NCI-H1048 (cell line): ENCODE measurements at places on chromosomes 16 and 17.

DNA sequence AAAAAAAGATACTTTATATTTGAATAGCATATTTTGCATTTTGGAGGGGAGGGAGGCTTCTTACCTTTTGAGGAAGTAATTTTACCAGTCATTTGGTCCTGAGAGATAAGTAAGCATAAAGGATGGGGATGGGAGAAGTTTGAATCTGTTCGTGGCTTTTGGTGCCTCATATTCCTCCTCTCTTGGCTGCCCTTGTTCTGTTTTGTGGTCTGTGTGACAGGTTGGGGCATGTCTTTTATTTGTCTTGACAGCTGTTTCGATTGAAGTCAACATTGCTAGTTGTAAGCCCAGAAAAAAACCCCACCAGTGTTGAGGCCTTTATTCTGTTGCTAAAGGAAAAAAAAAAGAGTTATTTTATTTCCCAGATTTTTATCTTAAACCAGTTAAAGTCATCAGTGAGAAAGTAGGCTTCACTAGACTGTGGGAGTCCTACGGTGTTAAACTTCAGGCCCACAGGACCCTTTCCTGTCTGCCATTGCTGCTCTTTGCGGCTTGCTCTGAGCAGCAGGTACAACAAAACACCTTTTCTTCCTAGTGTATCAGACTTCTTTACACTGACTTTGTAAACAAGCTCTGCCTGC, 11.4 kb downstream of the SLC7A6 start:
- no peak for DNase-seq

- no peak for DNase-seq
Observed at GRCh38 chr17:58944166-58944565, 162.5 kb downstream of the TRIM37 start.

DNA sequence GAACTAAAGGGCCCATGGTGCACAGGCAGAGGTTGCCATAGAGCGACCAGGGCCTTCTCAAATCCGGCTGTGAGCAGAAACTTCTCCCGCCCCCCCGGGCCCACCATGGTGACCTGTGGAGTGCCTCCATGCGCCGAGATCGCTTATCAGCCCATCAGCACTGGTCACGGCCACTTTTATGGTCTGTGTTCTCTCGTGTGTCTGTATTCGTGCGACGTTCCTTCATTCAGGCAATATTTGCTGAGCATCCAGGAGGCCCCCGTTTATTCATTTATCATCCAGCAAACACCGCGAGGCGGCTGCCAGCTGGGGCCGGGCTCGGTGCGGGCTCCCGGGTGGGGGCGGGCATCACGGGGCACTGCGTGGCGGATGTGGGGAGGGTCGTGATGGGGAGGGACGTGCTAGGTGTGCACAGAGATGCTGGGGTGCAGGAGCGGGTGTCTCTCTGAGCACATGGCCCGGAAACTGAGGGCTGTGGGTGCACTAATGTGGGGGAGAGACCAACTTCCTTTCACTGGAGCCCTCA, 88.0 kb upstream of the CBX4 start:
- no peak for DNase-seq

DNA sequence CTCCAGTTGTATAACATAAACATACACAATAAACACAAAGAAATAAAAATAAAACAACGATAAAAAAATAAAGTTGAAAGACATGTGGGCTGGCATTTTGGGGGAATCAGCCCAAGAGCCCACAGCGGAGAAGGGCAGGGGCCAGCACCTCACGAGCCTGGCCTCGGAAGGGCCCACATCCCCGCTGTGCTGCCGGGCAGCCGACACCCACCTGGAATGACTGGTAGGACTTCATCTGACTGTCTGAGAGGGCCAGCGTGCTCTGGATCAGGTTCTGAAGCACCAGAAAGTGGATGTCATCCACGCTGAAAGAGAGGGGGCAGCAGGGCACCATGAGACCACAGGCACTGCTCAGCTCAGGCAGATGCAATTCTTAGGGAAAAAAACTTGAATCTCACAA, 73.5 kb downstream of the GTF3C1 start:
- DNase-seq, result no peak

GRCh38 chr16:17245776-17246175, 225.0 kb downstream of the XYLT1 start:
- no peak for DNase-seq

DNA sequence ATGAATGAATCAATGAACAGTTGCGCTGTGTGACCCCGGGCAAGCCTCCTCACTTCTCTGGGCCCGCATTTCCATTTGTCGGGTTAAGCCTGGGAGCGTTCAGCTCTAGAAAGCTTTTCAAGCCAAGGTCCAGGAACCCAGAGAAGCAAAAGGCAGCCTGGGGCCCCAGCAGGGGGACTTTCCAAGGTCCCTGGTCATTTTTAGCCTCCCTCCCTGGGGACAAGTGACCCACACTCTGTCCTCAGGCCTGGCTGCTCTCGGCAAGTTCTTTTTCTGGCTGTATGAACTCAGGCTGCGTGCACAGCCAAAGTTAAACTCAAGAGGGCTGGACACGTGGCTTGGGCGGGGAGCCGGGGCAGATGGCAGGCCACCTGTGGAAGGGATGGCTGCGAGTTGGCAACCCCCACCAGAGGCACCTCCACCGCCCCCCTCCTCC, 41.4 kb upstream of the CIBAR2 start:
- DNase-seq, result no peak

DNA sequence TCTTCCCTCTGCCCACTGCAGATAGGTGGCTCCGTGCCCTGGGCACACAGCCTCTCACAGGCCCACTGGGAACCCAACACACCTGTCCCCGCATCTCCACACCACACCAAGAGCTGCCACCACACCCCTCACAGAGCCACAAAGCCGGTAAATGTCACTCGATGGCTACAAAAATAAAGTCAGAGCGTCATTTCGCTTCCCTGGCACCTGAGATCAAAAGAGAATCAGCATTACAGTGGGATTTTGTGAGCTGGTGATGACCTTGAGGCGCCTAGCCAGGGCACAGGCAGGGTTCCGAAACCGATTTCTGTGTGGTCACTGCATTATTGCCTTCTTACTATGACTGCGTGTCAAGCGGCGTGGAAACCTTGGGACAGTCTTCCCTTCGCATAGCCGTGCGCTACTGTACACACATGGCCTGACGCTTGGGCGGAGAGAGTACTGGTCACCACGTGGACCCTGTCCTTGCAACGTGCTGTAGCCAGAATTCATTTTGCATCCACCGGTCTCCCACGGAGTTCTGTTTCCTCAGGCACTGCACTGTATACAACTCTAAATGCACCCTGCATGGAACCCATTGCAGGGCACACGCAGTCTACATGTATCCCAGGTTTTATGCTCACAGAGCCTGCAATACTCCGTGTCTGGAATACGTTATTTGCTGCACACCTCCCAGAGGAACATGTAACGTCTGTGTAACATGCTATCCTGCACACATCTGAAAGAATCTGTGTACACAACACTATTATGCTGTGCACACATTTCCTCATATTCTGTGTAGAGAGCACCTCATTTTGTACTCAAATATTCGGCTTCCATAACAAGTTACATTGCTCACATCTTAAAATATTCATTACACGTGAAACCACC, 5.8 kb upstream of the FOXF1 start:
- DNase-seq, result no peak

- no peak for DNase-seq
Observed at GRCh38 chr16:1707193-1707790, 1.3 kb downstream of the MAPK8IP3 start.

- DNase-seq, result no peak
Observed at GRCh38 chr16:67405336-67405735, 10.9 kb downstream of the ZDHHC1 start.

DNA sequence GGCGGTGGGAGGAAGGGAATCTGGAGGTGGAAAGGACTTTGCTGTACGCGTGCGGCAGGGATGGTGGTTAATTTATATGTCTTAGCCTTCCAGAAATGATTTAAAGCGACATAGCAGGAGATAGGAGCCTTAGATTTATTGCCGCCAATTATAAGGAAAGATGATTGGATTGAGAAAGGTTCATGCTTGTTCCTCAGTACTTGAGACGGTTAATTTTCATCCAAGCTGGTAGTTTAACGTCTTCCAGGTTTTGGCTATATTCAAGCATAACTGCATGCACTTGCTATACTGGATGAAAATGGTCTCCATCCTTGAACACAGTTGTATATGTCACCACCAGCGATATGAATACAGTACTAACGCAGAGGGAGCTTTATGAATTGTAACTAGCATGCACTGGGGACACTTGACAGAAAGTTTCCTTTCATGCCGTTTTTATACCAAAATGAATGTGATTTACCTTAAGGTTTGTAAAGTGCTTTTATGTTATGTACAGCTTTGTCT, 610 bp upstream of the PEX12 start:
- DNase-seq, result no peak

DNA sequence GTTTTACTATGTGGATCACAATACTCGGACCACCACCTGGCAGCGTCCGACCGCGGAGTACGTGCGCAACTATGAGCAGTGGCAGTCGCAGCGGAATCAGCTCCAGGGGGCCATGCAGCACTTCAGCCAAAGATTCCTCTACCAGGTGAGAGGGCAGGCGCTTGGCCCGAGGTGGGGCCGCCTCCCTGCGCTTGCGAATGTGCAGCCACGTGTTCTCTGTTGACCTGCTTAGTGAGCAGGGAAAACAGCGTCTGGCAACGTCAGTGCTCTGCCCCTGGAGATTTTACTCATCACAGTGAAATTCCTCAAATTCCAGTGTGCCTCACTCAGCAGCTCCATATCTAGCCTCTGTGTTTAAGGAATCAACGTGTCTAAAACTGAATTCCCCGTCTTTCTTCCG, 33.4 kb upstream of the CLEC18A start:
- no peak for DNase-seq

- DNase-seq, result peak; percentile 27
Observed at GRCh38 chr17:74972107-74972972, at the start of gene HID1. TSS of gene HID1 (minus strand) at chr17:74972759. CDS start at chr17:74972656, 103 bp downstream.

GRCh38 chr17:77264617-77265230, 124.0 kb downstream of the SEC14L1 start:
- no peak for DNase-seq

DNA sequence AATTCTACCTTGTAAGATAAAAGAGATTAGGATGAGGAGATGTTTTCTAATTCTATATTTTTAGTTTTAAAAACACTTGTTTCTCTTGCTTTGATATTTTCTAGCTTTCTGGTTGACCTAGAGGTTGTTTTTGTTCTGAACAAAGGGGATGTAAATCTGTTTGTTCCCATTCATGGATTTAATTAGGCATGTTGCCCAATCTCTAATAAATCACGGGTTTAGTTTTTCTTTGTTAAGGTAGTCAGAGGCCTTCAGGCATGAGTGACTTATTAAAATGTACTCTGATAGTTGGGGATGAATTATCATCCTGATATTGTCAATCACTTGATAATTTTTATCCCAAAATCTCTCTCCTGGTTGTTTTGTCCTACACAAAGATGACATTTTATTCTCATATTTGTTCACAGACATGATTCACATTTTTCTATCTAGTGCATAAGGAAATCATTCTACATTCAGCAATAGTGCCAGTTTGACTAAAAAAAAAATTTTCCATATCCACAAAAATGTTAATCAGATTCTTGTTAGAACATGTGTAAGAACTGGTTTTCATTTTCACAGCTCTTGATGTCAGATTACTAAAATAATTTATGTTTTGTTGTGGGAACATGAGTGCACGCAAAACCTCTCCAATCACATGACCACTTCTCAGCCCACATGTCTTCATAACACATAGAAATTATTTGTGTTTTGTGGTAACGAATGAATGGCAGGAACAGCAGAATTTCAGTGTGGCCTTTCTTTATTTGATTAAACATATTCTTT, 95.7 kb upstream of the AKTIP start:
- DNase-seq, result no peak

DNA sequence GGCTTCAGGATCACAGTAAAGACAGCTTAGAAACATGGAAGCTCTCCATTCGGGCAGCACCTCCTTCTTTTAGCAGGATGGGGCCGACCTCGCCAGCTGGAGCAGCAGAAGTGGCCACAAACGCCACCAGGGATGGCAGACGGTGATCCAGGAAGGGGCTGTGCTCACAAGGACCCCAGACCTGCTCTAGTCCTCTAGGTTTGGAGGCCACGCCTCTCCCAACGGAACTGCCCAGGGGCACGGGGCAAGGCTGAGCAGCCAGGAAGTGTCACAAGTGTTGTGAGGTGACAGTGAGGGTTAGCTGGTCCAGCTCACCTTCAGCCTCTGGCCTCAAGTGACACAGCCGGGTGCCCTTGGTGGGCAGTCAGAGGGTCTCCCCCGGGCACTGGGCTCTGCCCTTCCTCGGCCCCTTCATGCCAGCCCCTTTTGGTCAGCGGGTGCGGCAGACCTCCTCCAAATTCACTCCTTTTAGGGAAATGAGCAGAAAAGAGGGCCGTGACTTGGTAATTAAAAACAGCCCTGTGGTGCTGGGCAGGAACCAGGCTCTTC, 20.4 kb downstream of the CEP295NL start:
- DNase-seq, result no peak

- no peak for DNase-seq
Observed at GRCh38 chr17:53168413-53168812, 654.3 kb upstream of the KIF2B start.

DNA sequence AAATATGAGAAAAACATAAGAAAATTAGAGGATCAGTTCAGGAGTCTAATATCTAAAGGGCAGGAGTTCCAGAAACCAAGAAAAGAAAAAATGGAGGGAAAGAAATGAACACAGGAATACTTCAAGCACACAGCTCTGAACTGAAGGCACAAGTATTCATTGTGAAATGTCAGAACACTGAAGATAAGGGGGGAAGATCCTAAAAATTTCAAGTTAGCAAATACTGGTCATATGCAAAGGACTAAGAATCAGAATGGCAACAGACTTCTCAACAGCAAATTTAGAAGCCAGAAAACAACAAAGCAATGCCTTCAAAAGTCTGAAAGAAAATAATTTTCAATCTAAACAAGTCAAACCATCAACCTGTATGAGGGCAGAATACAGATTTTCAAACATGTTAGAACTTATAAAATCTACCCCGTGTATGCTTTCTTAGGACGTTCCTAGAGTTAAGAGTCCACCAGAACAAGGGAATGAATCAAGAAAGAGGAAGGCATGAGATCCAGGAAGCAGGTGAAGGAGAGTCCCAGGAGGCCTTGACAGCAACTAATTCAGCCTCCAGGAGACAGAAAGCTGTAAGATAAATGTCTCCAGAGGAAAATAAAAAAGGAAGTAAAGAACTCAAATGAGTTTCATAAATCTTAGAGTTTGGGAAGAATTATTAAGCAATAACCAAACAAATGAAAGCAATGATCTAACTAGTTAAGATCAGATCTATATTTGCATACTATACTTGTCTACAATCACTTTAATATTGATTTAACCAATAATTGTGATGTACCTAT, 2.8 kb downstream of the BRD7 start:
- DNase-seq, result no peak

DNA sequence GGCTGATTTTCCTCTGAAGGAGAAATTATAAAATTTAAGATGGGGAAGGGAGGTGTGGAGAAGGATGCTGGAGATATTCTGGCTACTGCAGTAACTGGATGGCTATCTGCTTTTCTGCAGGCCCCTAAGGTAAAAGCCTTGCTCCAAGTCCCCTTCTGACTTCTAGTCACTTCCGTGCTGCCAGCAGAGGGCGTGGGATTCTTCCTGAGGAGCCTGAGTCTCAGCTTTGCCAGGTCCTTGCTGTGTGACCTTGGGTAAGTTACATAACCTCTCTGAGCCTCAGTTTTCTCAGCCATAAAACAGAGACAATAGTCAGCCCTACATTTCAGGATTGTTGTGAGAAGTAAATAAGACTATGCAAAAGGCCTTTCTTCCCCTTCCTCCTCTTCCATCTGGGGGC, 24.3 kb upstream of the TMEM220 start:
- DNase-seq, result no peak
